AG20443 (cell line): ENCODE measurements at places on chromosomes 13 and 19.

DNA sequence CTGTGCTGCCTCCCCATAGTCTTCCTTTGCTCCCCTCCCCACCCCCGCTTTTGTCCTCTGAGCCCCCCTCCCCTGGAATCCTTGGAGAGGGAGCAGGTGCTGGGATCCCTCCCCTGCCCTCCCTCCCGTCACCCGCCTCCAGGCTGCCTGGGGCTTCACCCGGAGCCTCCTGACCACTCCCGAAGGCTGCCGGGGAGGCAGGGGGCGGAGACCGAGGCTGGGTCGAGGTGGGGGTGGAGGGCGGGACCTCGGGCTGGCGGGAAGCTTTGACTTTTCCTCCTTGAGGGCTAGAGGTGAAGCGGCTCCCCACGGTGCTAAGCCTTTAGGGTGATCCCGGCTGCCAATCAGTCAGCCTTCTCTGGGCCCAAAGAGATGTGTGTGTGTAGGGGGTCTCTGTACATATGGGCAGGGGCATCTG is 1.5 kb downstream of the KMT5C start:
- DNase-seq = peak; percentile 93

DNA sequence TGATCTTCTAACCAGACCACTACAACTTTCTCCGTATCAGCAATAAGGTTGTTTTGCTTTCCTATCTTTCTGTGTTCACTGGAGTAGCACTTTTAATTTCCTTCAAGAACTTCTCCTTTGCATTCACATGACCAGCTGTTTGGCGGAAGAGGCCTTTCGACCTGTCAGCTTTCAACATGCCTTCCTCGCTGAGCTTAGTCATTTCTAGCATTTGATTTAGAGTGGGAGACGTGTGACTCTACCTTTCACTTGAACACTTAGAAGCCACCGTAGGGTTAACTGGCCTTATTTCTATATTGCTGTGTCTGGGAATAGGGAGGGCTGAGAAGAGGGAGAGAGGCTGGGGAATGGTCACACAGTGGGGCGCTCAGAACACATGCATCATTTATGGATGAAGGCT is 104.7 kb downstream of the TUBGCP3 start:
- DNase-seq = no peak

DNA sequence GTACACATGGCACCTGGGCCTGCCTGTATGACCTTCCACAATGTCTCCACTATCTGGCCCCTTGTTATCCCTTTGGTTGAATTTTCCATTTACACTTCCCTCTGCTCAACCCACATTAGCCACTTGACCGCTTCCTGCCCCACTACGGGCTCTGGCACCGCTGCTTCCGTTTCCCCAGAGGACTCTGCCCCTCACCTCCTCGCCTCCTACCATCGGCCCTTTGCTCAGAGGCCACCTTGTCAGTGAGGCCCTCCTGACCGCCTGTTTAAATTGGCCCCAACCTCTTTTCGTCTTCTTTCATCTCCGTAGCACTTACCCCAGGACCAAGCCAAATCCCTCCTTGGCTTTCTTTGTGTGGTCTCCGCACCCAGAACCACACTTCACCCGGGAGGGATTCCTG is 47.4 kb downstream of the SOX1 start:
- DNase-seq = no peak

- DNase-seq = no peak
Observed at GRCh38 chr19:1754636-1755466, 1.5 kb downstream of the ONECUT3 start.

- DNase-seq = peak; percentile 99
Observed at GRCh38 chr19:55503502-55504251, 15.4 kb downstream of the SSC5D start.
